ENCODE measurements at places on chromosomes 3 and 15. TPM values are rescaled to one million over a fixed set of nuclear protein-coding genes. Genes with fewer than 3 reads are reported as not detected.

GRCh38 chr15:68495221-68495950 lies 63.4 kb upstream of the ITGA11 start:
- no peak for DNase-seq

GRCh38 chr3:179148616-179149405 lies 654 bp downstream of the PIK3CA start:
- peak; percentile 17 for DNase-seq

DNA sequence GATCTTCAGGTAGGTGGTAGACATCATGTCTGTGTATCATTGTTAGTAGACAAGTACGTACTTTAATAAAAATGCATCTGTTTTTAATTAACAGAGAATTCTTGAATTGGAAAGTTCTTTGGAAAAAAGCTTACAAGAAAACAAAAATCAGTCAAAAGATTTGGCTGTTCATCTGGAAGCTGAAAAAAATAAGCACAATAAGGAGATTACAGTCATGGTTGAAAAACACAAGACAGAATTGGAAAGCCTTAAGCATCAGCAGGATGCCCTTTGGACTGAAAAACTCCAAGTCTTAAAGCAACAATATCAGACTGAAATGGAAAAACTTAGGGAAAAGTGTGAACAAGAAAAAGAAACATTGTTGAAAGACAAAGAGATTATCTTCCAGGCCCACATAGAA lies 149.1 kb upstream of the LRRFIP2 start:
- no peak for DNase-seq

The TRANK1 gene
- 17.4 TPM for total RNA-seq

The SIDT1 gene
- 19.9 TPM for total RNA-seq

The ZCWPW2 gene
- total RNA-seq = 1.7 TPM

The P4HTM gene
- total RNA-seq = 101 TPM

The CAMP gene
- 2.4 TPM for total RNA-seq

DNA sequence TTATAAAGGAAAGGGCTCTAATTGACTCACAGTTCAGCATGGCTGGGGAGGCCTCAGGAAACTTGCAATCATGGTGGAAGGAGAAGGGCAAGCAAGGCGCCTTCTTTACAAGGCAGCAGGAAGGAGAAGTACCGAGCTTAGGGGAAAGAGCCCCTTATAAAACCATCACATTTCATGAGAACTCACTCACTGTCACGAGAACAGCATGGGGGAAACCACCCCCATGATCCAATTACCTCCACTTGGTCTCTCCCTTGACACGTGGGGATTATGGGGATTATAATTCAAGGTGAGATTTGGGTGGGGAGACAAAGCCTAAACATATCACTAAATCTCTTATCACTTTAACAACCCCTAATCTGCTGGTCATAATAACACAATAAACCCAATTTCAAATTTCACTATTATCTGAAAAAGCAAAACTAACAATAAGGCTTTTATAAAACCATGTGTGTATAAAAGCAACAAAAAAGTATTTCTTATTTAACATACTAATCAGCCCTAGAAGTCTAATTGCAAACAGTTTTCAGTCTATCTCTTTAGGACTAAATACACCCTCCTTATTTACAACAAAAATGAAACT lies 43.2 kb downstream of the SCAPER start:
- DNase-seq = no peak

The LDHAL6B gene
- not detected for total RNA-seq

The MKRN2OS gene
- total RNA-seq = 2.7 TPM

The PARP9 gene
- total RNA-seq = 30.4 TPM

DNA sequence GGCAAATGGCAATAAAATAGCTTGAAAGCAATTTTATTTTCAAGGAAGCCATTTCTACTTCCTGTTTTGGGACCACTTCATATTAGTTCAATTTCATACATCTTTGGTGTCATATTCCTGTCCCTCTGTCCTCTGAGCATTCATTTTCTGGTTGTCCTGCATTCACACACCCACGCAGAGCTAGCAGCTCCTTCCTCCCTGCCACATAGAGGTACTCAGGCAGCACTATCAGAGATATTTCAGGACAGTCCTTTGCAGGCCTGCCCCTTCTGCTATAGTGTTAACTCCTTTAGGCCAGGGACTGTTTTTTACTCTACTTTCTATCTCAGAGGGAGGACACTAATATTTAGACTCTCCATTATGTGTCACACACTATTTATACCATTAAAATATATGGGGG lies 132.0 kb downstream of the ECT2 start:
- no peak for DNase-seq

GRCh38 chr15:78626381-78626995 lies 5.7 kb upstream of the CHRNA3 start:
- DNase-seq = no peak

The PLSCR2 gene
- not detected for total RNA-seq

GRCh38 chr3:195150181-195151118 lies 120.5 kb downstream of the XXYLT1 start:
- DNase-seq = peak; percentile 78

The SCAANT1 gene
- not detected for total RNA-seq

Data from prostate gland (tissue), 2 donors.